ENCODE measurements at places on chromosomes 2 and 18.

- DNase-seq: no peak
These were observed 254.3 kb downstream of the RBM43 start for GRCh38 chr2:151007365-151007764.

GRCh38 chr2:85593023-85593422 lies 2.5 kb upstream of the RNF181 start:
- no peak for DNase-seq

DNA sequence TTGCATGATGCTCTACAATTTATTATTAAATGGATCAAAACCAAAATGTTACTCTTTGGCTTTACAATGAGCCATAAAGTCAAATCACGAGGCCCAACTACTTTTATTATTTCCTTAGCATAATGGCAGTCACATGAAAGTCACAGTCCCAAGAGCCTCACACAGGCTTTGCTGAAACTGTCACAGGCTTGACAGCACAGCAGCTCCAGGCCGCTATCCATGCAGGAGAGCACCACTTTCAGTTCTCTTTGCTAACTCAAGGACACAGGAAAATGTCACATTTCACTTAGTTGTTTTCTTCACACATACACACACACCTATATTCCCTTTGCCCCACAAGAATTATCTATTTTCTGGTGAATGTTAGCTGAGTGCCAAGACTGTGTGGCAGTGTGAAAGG lies 11.1 kb upstream of the MSGN1 start:
- no peak for DNase-seq

DNA sequence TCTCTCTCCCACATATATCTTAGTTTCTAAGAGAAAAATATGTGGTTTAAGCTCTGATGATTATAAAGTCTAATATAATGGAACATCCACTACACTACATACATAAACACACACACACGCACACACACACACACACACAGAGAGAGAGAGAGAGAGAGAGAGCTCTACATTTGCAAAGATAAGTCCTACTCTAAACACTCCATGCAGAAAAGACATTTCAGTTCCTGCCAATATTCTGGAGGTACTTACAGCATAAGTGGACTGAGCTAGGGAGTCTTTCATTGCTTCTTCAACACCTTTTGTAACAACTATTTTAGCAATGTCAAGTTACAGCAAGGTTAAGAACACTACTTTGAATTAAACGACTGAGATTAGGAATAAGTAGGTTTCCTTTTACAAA lies 80.1 kb downstream of the FIGN start:
- no peak for DNase-seq

- DNase-seq: no peak
These were observed 325.0 kb upstream of the UBE2E3 start for GRCh38 chr2:180655393-180655792.

GRCh38 chr2:216006164-216006663 lies 7.1 kb downstream of the MREG start:
- DNase-seq: no peak

DNA sequence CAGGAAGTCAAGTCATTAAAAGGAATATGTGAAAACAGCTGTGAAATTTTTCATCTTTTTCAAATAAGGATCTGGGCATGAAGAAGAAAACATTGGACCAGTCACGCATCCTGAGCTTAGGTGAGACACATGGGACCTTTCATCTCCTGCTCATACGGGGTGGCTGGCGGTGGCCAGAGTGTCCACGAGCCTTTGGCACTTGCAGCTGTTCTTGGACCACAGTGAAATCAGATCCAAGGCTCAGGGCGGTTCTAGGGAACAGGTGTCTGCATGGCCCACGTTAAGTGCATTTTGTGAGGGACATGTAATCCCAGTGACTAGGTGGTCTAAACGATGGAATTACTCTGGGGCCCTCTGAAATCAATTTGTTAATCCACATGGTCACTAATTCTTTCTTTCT lies 212.7 kb upstream of the COPS8 start:
- DNase-seq: no peak

DNA sequence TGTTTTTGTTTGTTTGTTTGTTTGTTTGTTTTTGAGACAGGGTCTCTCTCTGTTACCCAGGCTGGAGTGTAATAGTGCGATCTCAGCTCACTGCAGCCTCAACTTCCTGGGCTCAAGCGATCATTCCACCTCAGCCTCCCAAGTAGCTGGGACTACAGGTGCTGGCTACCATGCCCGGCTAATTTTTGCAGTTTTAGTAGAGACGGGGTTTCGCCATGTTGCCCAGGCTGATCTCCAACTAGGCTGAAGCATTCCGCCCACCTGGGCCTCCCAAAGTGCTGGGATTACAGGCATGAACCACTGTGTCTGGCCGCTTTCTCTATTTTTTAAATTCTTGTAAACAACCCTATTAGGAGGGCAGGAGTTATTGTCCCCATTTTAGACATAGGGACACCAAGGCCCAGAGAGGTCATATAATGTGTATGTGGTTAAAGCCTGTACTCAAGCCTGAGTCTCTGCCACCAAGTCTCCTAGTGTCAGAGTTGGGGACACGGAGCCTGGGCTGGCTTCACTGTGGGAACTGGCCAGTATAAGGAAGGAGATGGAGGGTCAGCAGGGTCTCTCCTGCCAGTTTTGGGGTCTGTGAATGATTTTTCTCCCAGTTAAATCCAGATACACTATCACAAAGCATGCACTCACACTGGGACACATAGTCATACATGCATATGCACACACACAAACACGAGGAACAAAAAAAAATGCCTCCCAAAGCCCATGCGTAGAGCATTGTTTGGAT lies 27.5 kb upstream of the MCFD2 start:
- DNase-seq: no peak

GRCh38 chr2:170409164-170409535 lies 231.2 kb downstream of the MYO3B start:
- DNase-seq: no peak

DNA sequence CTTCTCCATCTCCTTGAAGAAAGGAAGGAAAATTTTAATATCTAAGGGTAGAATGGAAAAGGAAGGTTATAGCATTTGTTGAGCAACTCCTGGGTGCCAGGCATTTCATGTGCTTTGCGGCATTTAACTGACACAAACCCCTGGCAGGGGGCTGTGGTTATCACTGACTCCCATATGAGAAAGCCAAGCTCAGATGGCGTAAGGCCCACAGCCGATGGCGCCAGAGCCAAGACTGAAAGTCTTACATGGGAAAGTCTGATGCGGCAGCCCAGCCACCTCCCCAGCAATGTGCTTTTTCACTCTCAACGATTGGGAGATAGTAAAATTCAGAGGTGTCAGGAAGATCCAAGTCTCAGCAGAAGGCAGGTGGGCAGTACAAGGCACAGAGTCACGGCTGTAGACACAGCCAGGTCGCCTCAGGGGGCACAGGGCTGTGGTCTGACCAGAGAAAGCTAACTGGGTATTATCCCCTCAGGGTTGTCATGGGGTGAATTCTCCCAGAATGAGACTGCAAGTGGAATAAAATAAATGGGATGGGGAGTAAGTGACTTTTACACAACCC lies 324.2 kb upstream of the NCKAP5 start:
- no peak for DNase-seq
